ENCODE measurements at places on chromosomes 3 and 15.
A peak's percentile ranks its signal among the peaks of the same experiment; 100 is the strongest.

GRCh38 chr15:38699633-38700230 lies 135.1 kb upstream of the RASGRP1 start:
- DNase-seq: peak; percentile 40

DNA sequence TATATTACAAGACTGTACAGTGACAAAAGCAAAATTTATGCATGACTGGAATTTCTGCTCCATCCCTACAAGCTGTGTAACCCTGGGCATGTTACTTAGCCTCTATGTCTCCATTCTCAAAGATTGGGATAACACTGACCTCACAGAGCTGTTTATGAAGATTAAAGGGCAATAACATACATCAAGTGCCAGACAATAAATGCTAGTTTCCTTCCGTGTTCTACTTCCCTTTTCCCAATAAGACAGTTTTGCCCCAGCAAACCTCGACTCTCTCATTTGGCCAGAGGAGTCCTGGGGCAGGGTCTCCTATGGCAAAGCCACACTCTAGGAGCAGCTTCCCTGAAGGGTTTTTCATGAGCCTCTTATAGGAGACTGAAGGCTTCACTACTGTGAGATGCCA lies 7.5 kb downstream of the HEXA start:
- no peak for DNase-seq

DNA sequence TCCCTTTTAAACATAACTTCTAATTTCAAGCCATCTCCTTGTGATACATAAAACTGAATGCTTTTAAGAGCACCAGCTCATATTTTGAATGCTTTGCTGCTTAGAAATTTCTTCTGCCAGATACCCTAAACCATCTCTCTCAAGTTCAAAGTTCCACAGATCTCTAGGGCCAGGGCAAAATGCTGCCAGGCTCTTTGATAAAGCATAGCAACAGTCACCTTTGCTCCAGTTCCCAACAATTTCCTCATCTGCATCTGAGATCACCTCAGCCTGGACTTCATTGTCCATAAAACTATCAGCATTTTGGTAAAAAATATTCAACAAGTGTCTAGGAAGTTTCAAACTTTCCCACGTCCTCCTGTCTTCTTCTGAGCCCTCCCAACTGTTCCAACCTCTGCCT lies 17.5 kb downstream of the OSTN start:
- DNase-seq: no peak

DNA sequence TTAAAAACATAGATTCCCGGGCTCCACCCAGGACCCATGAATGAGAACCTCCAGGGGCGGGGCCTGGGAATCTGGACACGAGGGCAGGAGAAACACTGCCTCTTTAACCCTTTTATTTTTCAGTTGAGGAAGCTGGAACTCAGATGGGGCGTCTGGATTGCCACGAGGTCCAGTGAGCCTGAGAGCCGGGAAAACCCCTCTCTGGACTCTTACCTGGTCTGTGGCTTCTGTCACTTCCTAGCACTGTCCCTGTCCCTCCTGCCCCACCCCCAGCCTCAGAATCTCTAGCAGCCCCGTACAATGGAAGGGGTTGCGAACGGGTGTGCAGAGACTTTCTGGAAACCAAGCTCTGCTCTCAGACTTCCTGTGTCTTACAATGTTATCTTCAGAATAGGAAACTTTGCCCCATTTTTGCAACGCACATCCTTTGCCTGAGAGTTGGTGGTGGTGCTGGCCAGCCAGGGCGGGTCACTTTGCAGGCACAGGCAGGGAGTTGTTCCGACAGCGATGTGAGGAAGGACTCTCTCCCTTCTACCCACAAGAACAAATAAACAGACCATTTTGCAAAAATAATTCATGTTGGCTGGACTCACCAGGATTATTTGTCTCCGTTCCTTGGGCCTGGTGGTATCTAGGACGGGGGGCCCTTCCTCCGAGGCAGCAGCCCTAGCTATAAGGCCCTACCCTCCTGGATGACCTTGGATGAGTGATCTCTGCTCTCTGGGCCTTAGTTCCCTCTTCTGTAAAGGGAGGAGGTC lies 59.1 kb downstream of the SMAD6 start:
- DNase-seq: no peak
